ENCODE measurements at places on chromosomes 16 and 17.

DNA sequence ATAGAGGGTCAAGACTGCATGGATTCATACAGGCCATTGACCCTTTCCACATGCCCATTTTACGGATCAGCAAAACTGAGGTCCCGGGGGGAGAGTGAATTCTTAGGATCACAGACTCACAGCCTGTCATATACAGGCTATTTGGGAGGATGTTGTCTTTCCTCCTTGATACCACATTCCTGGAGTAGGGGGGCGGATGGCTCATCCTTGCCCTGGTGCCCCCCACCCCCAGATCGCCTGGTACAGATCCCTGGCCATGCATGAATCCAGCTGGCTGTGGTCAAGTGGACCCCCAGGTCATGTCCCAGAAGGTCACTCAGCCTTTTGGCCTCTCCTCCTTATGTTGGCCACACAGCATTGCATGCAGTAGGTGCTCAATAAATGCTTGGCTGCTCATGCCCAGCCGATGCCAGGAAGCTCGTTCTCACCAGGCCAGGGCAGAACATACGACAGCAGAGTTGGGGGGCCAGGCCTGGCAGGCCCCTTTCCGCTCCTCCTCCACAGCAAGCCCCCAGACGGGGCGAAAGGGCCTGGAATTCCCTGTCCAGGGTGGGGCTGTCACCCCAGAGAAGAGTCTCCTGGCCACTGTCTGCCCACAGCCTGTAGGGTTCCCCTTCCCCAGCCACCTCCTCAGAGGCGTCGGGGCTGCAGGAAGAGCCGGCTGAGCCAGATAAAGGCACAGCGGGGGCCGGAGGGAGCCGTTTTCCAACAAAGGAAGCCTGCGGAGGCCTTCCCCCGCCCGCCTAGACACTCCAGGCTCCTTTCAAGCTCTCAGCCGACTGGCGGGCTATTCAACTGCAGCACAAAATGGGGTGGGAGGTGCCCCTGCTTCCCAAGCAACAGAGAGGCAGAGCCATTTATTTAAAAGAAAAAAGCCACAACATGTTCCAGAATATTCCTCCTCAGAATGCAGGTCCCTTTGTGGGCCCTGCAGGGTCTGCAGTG lies 215.7 kb upstream of the CIBAR2 start:
- DNase-seq = no peak

DNA sequence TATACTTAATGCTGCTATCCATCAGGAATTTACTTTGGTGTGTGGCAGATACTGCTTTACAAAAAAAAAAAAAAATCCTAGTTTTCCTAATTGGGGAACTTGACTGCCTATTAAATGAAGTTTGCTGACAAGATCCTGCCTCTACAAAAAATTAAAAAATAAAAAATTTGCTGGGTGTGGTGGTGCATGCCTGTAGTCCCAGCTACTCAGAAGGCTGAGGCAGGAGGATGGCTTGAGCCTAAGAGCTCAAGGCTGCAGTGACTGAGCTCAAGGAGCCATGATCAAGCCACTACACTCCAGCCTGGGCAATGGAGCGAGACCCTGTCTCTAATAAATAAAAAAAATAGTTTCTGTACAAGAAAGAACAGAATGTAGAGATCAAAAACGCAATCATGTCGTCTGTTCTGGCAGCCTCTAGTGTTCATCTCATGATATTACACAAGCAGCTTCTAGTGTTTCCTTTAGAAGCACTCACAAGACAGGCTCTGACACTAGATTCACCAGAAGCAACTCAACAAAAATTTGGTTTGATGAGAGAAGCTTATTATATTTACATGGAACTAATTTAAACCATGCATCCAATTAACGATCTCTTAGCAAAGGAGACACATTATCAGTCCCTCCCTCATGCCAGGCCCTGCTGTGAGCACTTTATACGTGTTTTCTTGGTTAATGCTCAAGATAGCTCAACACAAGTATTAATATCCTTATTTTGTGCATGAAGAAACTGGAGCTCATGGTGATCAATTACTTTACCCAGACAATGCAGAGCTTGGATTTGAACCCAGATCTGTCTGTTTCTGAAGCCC lies 6.8 kb upstream of the KRTAP17-1 start:
- peak; percentile 84 for DNase-seq

GRCh38 chr16:87815567-87815966 lies 49.8 kb upstream of the KLHDC4 start:
- no peak for DNase-seq

DNA sequence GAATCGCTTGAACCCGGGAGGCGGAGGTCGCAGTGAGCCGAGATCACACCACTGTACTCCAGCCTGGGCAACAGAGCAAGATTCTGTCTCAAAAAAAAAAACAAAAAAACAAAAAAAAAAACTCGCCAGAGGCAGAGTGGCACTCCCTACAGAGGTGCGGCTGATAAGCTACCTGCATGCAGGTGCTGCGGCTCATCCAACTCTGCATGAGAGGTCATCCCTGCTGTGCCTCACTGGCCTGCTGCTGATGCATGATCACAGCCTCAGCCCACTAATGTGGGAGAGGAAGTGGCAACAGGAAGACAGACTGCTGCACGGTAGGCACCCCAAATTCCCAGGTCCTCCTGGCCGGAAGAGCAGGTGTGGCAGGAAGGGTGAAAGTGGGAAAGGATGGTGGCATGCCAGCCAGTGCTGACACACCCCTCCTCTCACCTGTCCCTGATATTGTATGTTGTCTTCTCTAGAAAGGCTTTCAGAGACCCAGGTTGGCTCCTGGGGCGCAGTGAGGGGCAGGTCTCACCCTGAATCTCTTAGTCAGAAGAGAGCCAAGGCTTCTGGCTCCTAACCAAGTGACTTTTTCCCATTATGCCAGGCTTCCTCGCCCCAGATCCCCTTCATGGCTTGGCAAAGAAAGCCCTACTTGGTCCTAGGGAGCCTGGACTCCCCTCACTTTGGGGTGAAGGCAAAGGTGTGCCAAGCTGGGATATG lies 11.8 kb downstream of the NXPH3 start:
- no peak for DNase-seq
